Activated CD4-positive, CD25-positive, alpha-beta regulatory T cell treated with anti-CD3 and anti-CD28 coated beads, Interleukin-2, amount 50 U/mL, for 16 hours (primary cell): ENCODE measurements at places on chromosomes 7 and 10.

DNA sequence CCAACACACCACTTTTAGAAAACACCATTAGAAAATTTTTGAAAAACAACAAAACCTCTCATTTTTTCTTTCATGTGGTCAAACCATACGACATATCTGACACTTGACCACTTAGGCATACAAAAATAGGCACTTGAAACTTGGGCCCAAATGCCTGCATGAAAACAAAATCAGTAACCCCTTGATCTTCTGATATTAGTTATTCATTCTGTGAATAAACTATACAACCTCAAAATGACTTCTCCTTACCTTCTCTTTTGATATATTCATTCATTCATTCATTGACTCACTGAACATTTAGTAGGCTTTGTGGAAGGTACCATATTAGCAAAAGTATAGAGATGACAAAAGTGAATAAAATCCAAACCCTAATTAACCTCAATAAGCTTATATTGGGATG is 26.4 kb downstream of the ITGB1 start:
- DNase-seq, result no peak

DNA sequence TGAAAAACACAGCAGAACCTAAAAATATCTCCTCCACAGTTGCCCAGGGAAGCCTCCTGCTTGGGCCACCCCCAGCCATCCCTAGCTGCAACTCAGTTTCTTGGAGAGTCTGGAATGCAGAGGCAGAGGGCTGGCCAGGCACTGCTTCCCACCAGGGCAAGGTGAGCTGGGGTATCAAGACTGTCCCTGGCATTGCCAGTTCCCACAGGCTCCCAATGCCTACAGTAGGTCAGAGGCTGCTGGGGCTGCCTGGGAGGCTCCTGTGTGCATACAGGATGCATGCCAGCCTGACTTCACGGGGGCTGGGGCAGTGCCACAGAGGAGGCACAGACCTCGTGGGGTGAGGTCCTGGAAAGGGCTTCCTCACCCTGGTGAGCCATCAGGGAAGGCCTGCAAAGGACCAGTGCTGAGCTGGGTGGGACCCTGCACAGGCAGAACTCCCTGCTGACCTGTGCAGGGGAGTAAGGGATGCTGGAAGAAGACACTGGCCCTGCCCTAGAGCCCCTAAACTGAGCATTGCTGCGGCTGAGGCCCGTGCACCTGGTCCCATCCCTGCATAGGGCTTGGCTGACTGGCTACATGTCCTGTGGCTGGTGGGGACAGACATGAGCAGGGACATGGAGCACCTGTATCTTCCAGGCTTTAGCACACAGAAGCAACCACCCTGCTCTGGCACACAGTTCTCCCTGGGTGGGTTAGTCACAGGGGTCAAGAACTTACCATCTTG is 121.9 kb upstream of the RET start:
- DNase-seq, result no peak

GRCh38 chr10:6916601-6917000 is 336.5 kb upstream of the PRKCQ start:
- no peak for DNase-seq

GRCh38 chr7:44867073-44867995 is 18.0 kb downstream of the PURB start:
- no peak for DNase-seq

GRCh38 chr10:80540981-80541750 is 3.5 kb downstream of the SH2D4B start:
- DNase-seq, result no peak

GRCh38 chr7:87316846-87317552 is 28.5 kb upstream of the CROT start:
- DNase-seq, result no peak

- no peak for DNase-seq
These were observed 61.9 kb upstream of the WAC start for GRCh38 chr10:28470873-28471651.
